Smooth muscle cell of the pulmonary artery (primary cell): ENCODE measurements at places on chromosomes 16 and 17. TPM values are rescaled to one million over a fixed set of nuclear protein-coding genes. Genes with fewer than 3 reads are reported as not detected.

FBXW10 gene
- 0.03 TPM in 1 of 2 replicates, not detected in the other for total RNA-seq

PRCD gene
- total RNA-seq = 4.5 and 5.3 TPM in 2 replicates

CDRT4 gene
- total RNA-seq = 3.4 and 6.7 TPM in 2 replicates

AKAP1 gene
- 12.8 and 21.4 TPM in 2 replicates for total RNA-seq

MGAT5B gene
- total RNA-seq = 0.10 and 0.33 TPM in 2 replicates

SCIMP gene
- not detected in 2 replicates for total RNA-seq

MARVELD3 gene
- total RNA-seq = 0.07 TPM in 1 of 2 replicates, not detected in the other

NAGS gene
- 1.0 and 2.7 TPM in 2 replicates for total RNA-seq

TRIM16 gene
- total RNA-seq = 59.2 and 62.9 TPM in 2 replicates

ALOXE3 gene
- total RNA-seq = not detected in 2 replicates

IL34 gene
- 8.1 and 27.3 TPM in 2 replicates for total RNA-seq

KRT17 gene
- total RNA-seq = 3.0 and 9.0 TPM in 2 replicates

ERBB2 gene
- 60.5 and 78.5 TPM in 2 replicates for total RNA-seq

VTN gene
- total RNA-seq = 1.7 and 3.4 TPM in 2 replicates

KCNJ18 gene
- total RNA-seq = not detected in 2 replicates

MRPS34 gene
- 42.2 and 57.1 TPM in 2 replicates for total RNA-seq

TM4SF5 gene
- total RNA-seq = not detected in 2 replicates

CD7 gene
- total RNA-seq = 0.20 TPM in 1 of 2 replicates, not detected in the other

CFAP20 gene
- total RNA-seq = 27.6 and 29.8 TPM in 2 replicates

MYH8 gene
- not detected in 2 replicates for total RNA-seq

TAT gene
- not detected in 2 replicates for total RNA-seq

SCARF1 gene
- 0.33 and 0.86 TPM in 2 replicates for total RNA-seq

TMED6 gene
- 0.20 and 0.23 TPM in 2 replicates for total RNA-seq

TUBB3 gene
- 245 and 308 TPM in 2 replicates for total RNA-seq

SULT1A1 gene
- total RNA-seq = 0.50 and 3.8 TPM in 2 replicates

CTRB2 gene
- total RNA-seq = not detected in 2 replicates

RMI2 gene
- 1.7 and 4.0 TPM in 2 replicates for total RNA-seq

ZKSCAN2 gene
- 3.7 and 4.9 TPM in 2 replicates for total RNA-seq

CCL8 gene
- total RNA-seq = 0.20 and 0.26 TPM in 2 replicates

GINS2 gene
- 1.2 and 2.8 TPM in 2 replicates for total RNA-seq

SMTNL2 gene
- total RNA-seq = 0.72 TPM in 1 of 2 replicates, not detected in the other

CHMP6 gene
- total RNA-seq = 13.6 and 17.9 TPM in 2 replicates

FNDC8 gene
- total RNA-seq = not detected in 2 replicates

FADS6 gene
- total RNA-seq = not detected in 2 replicates

HBA1 gene
- not detected in 2 replicates for total RNA-seq

PLA2G10 gene
- not detected in 2 replicates for total RNA-seq

TMEM114 gene
- not detected in 2 replicates for total RNA-seq

SSTR5 gene
- not detected in 2 replicates for total RNA-seq

SPDYE4 gene
- not detected in 2 replicates for total RNA-seq

EVPL gene
- total RNA-seq = under 0.01 and 0.10 TPM in 2 replicates

SLC25A10 gene
- total RNA-seq = 5.5 and 8.6 TPM in 2 replicates

SRCIN1 gene
- total RNA-seq = 0.07 TPM in 1 of 2 replicates, not detected in the other

TERB1 gene
- 0.07 TPM in 1 of 2 replicates, not detected in the other for total RNA-seq

CUEDC1 gene
- total RNA-seq = 13.9 and 14.3 TPM in 2 replicates

NFAT5 gene
- 34.0 and 46.9 TPM in 2 replicates for total RNA-seq

KRT40 gene
- not detected in 2 replicates for total RNA-seq

KRTAP3-2 gene
- not detected in 2 replicates for total RNA-seq

DPEP1 gene
- not detected in 2 replicates for total RNA-seq

FOXF1 gene
- 0.46 and 6.1 TPM in 2 replicates for total RNA-seq

BEAN1 gene
- total RNA-seq = 0.07 and 0.13 TPM in 2 replicates

DRC3 gene
- total RNA-seq = 1.2 and 1.8 TPM in 2 replicates

CPPED1 gene
- total RNA-seq = 6.7 and 12.4 TPM in 2 replicates

TEKT3 gene
- 0.20 and 0.91 TPM in 2 replicates for total RNA-seq

OR2C1 gene
- 0.26 TPM in 1 of 2 replicates, not detected in the other for total RNA-seq

ENPP7 gene
- not detected in 2 replicates for total RNA-seq

MBTPS1 gene
- 162 and 163 TPM in 2 replicates for total RNA-seq

CD300A gene
- not detected in 2 replicates for total RNA-seq
